ENCODE measurements at places on chromosomes 2 and 18.

DNA sequence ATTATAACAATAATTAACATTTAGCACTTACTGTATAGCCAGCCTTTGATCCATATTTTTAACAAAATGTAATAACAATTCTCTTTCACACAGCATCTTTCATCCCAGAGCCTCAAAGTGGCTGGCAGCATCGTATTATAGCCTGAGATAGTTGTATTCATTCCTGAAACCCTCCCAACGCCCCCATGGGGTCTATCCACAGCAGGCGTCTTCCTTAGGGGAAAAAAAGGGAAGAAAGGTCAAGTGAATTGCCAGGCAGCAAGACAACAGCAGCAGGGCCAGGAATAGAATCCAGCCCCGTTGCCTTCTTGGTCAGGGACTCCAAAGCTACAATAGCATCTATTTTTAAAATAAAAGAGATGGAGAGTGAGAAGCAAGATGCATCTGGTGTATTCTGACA, 424.4 kb upstream of the ID2 start:
- no peak for DNase-seq

GRCh38 chr18:62138461-62139235, 48.2 kb downstream of the PIGN start:
- DNase-seq, result no peak

DNA sequence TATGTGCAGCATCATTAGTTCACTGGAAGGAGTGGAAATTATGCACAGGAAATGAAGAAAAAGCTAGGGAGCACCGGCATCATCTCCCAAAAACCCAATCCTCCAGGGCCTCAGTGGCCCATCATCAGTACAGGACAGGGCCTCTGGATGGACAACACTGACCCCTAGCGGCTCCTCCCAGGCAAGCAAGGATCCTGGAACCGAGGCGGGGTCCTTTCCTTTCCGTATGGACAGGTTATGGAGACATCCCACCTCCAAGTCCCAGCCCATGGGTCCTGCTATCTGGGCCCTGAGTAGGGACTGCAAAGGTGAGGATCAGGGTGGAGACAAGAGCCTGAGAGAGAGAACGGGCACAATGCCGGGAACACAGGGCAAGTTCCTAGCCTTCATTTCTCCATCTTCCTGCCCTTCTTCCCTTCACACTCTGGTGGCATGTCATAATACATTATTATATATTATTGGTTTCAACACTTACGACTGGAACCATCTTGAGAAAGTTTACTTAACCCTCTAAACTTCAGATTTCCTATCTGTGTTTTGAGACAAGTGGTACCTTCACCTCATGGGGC, 68.2 kb downstream of the ZNF516 start:
- DNase-seq, result no peak

DNA sequence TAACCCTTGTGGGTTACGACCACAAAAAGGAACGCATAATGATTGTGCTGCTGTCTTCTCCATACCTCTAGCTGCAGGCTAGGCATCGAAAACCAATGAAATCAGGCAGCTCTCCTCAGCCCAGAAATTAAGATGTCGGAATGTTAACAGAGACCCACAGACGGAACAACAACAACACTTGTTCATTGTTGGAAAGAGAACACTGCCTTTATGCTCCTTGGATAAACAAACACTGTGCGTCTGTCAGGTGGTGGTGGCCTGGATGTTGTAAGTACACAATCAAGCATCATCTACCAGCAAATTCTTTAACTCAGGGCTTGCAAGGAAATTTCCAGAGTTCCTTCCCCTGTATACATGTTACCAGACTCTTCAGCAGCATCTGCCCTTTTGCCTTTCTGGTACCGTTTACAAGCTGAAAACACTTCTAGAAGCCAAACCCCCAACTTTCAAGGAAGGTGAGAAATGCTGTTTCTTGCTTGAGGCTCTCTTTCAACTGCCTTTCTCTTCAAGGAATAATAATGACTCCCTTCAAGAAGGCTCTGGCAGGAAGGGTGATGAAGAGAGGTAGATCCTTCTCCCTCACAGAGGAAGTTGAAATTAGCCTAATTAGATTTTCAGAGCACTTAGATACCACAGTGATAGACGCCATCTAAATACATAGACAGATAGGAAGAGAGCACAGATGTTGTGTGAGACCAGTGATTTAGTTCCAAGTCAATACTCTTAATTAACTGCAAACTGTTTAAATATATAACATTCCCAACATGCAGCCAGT, 332.7 kb downstream of the ZNF521 start:
- DNase-seq, result no peak
